ENCODE measurements at places on chromosomes 12 and 14. TPM values are rescaled to one million over a fixed set of nuclear protein-coding genes. Genes with fewer than 3 reads are reported as not detected.

- no peaks in the 10 kb centered on the region for H3K4me1 ChIP-seq
- H3K4me3 ChIP-seq, result no peak overlapping the region
- peaks cover 2% of the 10 kb centered on the region for H3K36me3 ChIP-seq
- peaks cover 43% of the 10 kb centered on the region for H3K27me3 ChIP-seq
- no peak overlapping the region for H3K27ac ChIP-seq
These were observed 187.2 kb downstream of the TTC8 start for GRCh38 chr14:89011355-89012281.

- peak overlapping the region; percentile 69 for H3K4me3 ChIP-seq
- H3K27ac ChIP-seq, result peak overlapping the region; percentile 89
- DNase-seq, result no peak
- H3K27me3 ChIP-seq, result peaks cover 6% of the 10 kb centered on the region
These were observed 30.3 kb upstream of the KLRF1 start for GRCh38 chr12:9796971-9797370.

DNA sequence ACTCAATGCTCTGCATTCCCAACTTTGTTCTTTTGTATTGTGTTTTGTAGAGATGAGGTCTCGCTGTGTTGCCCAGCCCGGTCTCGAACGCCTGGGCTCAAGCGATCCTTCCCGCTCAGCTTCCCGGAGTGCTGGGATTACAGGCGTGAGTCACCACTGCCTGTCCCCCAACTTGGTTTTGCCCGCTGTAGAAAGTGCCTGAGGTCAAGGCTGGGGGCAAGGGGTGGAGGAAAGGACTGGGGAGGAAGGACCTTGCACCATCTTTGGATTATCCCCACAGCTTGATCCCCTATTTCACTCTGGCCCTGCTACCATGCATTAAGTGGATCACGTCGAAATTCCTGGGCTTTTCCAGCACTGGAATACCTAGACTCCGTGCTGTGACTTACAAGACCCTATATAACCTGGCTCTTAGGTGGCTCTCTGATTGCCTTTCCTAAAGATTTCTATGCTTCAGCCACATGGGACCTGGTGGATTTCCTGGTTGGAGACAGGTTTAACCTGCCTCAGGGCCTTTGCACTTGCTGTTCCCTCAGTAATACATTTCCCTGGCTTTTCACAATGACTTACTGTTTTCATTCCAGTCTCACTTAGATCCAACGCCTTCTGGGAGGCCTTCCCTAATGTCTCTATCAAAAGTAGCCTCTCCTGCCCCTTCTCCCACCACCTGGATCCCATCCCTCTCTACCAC lies 608 bp upstream of the PIANP start:
- peaks cover 33% of the 10 kb centered on the region for H3K4me1 ChIP-seq
- peaks cover 53% of the 10 kb centered on the region for H3K27me3 ChIP-seq
- peaks cover 12% of the 10 kb centered on the region for H3K36me3 ChIP-seq

DNA sequence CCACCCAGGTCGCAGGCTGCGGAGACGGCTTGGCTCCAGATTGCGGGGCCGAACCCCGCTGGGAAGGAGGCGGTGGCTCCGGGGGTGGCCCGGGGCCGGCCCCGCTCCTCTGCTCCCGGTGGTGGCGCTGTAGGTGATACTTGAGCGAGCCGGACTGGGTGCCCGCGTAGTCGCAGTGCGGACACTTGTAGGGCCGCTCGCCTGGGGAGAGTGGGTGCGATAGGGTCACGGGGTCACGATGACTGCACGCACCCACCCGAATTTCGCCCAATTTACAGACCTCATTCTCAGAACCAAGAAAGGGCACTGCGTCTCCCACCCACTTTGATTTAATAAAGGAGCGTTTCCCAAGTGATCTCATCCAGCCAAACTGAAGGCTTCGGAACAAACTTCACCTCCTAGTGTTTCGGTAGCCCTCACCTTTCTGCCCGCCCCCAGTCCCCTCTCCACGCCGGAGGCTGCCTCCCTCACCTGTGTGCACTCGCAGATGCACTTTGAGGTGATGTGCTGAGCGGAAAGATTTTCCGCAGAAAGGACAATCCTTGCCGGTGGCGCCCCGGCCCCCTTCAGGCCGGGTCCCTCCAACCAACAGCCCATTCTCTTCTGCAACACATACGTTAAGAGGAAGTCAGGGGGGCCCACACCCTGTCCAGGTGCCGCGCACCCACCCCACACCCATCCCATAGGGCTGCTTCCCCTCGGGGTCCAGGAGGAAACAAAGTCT lies 7.4 kb downstream of the ZNF219 start:
- peak overlapping the region; percentile 83 for H3K27ac ChIP-seq
- no peak for DNase-seq
- H3K4me1 ChIP-seq, result peaks cover 28% of the 10 kb centered on the region
- H3K4me3 ChIP-seq, result peak overlapping the region; percentile 68
- H3K36me3 ChIP-seq, result peaks cover 2% of the 10 kb centered on the region

DNA sequence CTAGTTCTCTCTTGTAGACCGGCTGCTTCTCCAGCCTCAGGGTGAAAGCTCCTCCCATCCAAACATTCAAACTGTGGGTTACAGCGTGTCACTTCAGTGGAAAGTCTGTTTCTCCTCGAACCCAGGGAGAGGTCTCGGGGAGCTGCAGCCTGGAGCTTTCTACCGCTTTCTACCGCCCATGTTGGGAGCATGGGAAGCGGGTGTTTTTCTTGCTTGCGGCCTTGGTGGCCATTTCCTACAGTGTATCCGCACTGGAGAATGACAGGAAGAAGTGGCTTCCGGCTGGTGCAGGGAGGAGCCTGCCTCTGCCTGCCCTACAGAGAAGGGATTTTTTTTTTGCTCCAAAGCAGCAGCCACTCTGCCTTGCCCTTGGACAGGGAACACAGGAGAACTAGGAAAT lies 21.2 kb downstream of the ZFP36L1 start:
- DNase-seq, result no peak
- no peaks in the 10 kb centered on the region for H3K27me3 ChIP-seq
- peak overlapping the region; percentile 75 for H3K4me3 ChIP-seq
- peaks cover 37% of the 10 kb centered on the region for H3K4me1 ChIP-seq

GRCh38 chr14:39673734-39674133 lies 241.5 kb upstream of the FBXO33 start:
- peaks cover under 1% of the 10 kb centered on the region for H3K4me1 ChIP-seq
- no peak overlapping the region for H3K4me3 ChIP-seq
- no peaks in the 10 kb centered on the region for H3K36me3 ChIP-seq
- H3K27ac ChIP-seq, result no peak overlapping the region

DNA sequence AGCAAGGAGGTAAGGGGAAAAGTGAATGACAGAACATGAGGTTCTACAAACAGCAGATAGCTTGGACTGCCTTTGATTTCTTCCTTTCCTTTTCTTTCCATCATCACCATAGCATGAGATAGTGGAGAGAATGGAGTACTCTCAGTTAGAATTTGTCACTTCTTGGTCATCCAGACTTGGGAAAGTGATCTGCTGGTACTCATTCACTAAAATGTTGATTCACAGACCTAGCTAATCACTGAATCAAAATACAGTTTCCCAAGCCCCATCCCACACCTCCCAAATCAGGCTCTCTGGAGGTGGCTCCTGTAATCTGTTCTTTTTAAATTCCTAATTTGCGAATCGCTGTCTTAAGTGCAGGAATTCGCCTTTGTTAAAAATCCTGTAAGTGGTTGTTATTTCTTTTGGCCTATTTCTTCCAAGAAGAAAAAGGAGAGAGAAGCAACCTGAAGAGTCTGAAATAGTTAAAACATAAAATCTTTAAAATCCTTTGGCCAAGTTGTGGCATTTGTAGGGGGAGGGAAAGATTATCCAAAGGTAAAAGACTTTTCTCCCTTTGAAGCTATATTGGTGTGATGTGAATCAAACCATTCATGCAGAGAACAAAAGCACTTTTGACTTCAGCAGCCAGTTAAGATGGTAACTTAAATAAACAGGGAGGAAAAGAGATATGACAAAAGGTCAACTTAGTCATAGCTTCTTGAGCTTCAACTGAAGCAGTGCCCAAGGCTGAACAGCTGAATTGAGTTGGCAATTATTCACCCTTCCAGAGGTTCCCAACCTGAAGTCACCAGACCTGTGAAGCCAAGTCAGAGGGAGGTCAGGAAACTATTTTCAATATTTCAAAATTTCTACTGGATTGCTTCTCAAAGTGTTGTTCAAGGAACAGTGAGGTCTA lies 255.1 kb upstream of the KRR1 start:
- H3K4me3 ChIP-seq, result no peak overlapping the region
- DNase-seq, result no peak
- peaks cover 3% of the 10 kb centered on the region for H3K36me3 ChIP-seq
- H3K27me3 ChIP-seq, result peaks cover 8% of the 10 kb centered on the region
- no peaks in the 10 kb centered on the region for H3K4me1 ChIP-seq

GRCh38 chr14:22417914-22418313 lies 171.1 kb downstream of the DAD1 start:
- no peak for DNase-seq
- no peak overlapping the region for H3K4me3 ChIP-seq
- H3K4me1 ChIP-seq, result no peaks in the 10 kb centered on the region

DNA sequence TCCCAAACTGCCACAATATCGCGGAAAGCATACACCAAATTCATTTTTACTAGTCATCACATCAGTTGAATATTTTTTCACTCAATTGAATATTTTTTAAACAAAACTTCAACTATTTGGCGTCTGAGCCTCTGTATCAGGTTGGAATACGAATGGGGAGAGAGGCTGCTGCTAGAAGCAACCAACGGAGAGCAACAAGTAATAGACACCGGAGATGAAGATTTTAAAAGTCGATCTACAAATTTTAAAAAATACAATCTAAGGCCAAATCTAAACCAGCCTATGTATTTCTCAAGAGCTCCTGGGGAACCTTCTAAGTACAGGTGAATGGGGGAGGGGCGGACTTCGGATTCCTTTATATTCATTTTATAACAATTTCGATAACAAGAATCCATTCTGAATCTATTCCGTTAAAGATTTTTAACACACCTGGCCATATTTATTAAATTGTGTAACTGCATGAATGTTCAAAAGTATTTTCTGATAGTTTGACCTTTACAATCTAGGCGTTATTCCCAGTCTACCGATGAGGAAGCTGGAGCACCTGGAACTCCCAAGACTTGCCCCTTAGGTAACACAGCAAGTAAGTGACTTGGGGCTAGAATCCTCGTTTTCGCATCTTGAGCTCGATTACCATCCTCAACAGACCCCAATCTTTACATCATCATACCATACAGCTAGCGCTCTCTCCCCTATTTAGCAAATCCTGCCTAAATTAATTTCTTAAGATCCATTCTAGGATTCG lies 1.2 kb downstream of the GNPNAT1 start:
- DNase-seq, result no peak
- peak overlapping the region; percentile 89 for H3K27ac ChIP-seq
- peak overlapping the region; percentile 90 for H3K4me3 ChIP-seq
- peaks cover 24% of the 10 kb centered on the region for H3K4me1 ChIP-seq

DNA sequence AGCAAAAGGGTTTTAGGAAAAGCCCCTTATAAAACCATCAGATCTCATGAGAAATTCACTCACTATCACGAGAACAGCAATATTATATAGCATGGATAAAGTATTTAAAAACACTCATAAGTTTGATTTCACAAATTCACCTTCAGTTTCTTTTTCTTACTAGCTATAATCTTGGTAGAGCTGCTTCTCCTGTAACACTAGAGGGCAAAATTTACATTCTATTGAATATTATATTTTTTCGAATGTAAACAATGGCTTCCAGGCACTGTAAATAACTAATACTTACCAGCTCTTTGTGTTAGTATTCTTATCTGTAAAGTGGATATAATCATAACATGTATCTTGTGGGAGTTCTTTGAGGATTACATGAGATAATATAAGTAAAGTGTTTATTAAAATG lies 259.6 kb downstream of the CCER1 start:
- H3K27ac ChIP-seq, result no peak overlapping the region
- H3K4me3 ChIP-seq, result no peak overlapping the region
- no peak for DNase-seq
- peaks cover 4% of the 10 kb centered on the region for H3K4me1 ChIP-seq
- H3K27me3 ChIP-seq, result no peaks in the 10 kb centered on the region
- H3K36me3 ChIP-seq, result no peaks in the 10 kb centered on the region

DNA sequence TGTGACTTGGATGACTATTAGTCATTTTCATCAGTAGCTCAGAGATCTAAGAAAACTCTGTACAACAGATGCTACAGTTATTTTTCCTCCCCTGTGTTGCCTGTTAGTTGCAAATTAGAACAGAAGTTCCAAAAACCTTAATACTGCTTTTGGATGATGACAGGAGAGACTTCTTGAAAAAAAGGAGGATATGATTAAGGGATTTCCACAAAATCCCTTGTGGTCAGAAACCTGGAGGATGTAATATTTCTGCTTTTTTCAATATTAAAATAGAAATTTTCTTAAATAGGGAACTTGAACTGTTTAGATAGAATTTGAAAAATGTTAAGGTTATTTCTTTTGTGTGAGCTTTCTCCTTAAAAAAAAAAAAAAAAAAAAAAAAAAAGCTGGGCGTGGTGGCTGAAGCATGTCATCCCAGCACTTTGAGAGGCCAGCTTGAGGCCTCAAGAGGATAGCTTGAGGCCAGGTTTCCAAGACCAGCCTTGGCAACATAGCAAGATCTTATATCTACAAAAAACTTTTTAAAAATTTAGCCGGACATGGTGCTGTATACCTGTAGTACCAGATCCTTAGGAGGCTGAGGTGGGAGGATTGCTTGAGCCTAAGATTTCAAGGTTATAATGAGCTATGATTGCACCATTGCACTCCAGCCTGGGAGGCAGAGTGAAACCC lies 14.1 kb downstream of the CMAS start:
- no peak overlapping the region for H3K27ac ChIP-seq
- DNase-seq, result no peak
- H3K4me3 ChIP-seq, result no peak overlapping the region
- H3K36me3 ChIP-seq, result peaks cover 7% of the 10 kb centered on the region

GRCh38 chr12:82574191-82574590 lies 112.5 kb upstream of the TMTC2 start:
- no peak overlapping the region for H3K27ac ChIP-seq
- H3K27me3 ChIP-seq, result peaks cover 7% of the 10 kb centered on the region

GRCh38 chr12:3967556-3968160 lies 94.5 kb upstream of the PARP11 start:
- no peaks in the 10 kb centered on the region for H3K36me3 ChIP-seq
- no peaks in the 10 kb centered on the region for H3K27me3 ChIP-seq
- H3K4me3 ChIP-seq, result no peak overlapping the region

DNA sequence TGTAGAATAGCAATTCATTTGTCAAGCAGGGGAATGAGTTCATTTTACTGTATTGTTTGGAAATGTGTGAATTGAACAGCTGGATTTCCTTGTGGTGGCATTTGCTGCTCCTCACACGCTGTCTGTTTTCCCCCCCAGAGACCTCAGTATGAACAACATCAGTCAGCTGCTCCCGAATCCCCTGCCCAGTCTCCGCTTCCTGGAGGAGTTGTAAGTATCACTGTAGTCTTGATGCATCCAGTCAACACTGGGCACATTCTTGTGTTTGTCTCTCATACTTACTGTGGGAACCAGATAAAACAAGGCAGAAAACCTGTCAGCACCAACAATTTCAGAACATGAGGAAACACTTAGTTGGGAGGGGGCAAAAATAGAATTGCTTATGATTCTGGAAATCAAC lies 64.9 kb downstream of the LGR5 start:
- no peak overlapping the region for H3K4me3 ChIP-seq
- no peak overlapping the region for H3K27ac ChIP-seq
- peaks cover 10% of the 10 kb centered on the region for H3K4me1 ChIP-seq
- peaks cover 16% of the 10 kb centered on the region for H3K27me3 ChIP-seq

The GNG2 gene
- total RNA-seq, result 208 TPM

The KIAA0586 gene
- total RNA-seq, result 23.4 TPM

The SIX6 gene
- total RNA-seq, result not detected

The SPX gene
- total RNA-seq, result 5.6 TPM

The DNAJC22 gene
- total RNA-seq, result not detected

The KCNH5 gene
- total RNA-seq, result not detected

The CCND2 gene
- total RNA-seq, result 197 TPM
